ENCODE measurements at places on chromosomes 5 and 9.

DNA sequence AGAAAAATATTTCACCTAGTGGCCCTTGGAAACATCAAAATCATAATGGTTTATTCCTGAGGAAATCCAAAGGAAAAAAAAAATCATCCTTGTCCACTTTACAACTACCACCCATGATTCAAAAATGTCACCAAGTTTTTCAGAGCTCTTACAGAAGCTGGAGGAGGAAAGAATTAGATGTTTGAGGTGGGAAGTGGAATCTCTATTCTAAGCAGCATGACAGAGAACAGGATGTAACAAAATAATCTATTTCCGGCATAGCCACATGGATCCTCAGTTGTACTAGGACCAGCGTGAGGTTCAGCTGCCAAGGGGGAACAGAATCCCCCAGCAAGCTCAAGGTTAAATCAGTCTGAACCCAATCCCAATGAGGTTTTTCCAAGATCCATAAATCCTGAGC lies 40.2 kb downstream of the FBXW11 start:
- no peak for DNase-seq

DNA sequence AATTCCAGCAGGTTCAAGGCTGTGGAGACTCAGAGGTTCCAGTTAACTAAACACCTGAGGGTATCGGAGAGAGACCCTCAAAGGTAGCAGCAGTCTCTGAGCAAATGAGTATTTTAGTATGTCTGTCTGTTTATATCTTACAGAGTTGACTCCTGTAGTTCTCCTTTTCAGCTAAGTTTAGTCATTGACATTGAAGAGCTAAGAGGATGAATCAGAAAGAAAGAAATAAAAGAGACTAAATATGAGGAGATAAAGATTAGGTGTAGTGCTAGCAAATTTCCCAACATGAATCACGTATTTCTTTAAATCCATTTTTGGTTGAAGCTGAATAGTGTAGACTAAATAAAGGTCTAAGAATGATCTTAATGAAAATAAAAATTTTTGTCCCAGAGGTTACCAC lies 474.0 kb upstream of the RGMB start:
- DNase-seq: no peak

- DNase-seq: no peak
Measured at GRCh38 chr9:96193236-96193755, 108.7 kb downstream of the HSD17B3 start.

DNA sequence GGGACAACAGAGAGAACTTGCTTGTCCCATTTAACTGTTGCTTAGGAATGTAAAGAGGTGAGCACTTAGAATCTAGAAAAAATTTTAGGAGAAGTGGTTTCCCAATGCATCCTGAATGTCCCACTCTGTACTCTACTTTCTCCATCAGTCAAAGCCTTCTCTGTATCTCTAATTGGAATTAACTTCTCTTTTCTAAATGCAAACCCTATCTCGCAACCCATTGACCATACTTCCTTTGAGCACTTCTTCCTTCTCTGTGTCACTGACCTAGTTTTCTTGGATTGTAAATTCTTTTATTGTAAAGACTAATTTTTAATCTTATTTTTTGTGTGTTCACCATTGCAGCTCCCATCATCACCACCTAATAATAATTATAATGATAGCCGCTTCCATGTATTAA lies 33.3 kb downstream of the ADRB2 start:
- no peak for DNase-seq

All from stimulated activated CD8-positive, alpha-beta memory T cell treated with anti-CD3 and anti-CD28 coated beads, Interleukin-7, amount 100 ng/mL, for 1 hour (primary cell).